ENCODE measurements at places on chromosomes 12 and 14.

DNA sequence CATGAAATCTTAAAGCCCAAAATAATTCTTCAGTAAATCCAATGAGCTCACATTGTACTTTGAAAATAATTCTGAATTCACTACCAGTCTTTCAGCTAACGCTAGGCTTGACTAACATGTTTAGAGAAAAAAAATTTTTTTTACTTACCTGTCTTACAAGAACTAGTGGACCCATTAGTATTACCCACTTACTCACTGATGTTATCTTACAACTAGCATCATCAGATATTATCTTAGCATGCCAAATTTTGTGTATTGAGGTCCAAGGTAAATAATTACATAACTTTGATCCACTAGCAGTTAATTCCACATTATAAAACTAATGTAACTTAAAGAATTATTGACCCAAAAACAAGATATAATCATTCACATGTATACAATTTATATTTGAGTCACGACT, 62.7 kb downstream of the SLC41A2 start:
- no peak for DNase-seq

- DNase-seq = no peak
These were observed 3.0 kb upstream of the C1RL start for GRCh38 chr12:7112041-7112440.

DNA sequence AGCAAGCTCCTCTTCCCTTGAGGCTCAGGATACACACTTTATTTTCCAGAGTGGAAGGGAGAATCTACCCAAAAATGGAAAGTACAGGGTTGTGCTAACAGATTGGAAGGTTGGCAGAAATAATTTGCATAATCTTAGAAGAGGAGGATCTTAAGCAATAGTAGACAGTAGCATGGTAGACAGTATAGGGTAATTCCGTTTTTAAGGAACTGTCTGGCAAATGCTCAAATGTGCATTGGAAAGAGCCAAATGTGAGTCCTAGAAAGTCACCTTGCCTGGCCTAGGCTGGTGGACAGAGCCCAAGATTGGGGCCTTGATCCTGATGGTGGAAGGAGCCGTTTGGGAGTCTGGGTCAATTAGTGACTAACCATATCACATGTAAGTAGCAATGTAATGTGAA, 13.1 kb upstream of the CARMIL3 start:
- DNase-seq = no peak

- DNase-seq = no peak
These were observed 755 bp upstream of the ATF7IP start for GRCh38 chr12:14364583-14365271.

- no peak for DNase-seq
These were observed 88.6 kb downstream of the VCPKMT start for GRCh38 chr14:50027816-50028215.

- DNase-seq = no peak
These were observed 30.6 kb upstream of the DLGAP5 start for GRCh38 chr14:55221968-55222367.

GRCh38 chr14:53999061-53999488, 42.5 kb upstream of the BMP4 start:
- DNase-seq = peak; percentile 73

DNA sequence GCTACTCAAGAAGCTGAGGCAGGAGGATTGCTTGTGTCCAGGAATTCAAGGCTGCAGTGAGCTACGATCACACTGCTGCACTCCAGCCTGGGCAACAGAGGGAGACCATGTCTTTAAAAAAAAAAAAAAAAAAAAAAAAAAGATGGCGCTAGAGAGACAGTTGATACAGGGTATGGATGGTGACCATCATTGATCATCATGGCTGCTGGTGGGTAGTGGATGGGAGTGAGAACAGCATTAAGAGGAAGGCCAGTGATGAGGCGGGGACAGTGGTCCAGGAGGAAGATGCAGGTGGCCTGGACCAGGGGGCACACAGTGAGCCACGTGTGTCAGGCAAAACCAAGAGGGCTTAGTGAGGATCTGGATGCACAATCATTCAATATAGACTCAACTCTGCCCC, 26.8 kb upstream of the MAP1LC3B2 start:
- DNase-seq = no peak

GRCh38 chr12:108757856-108758255, 26.5 kb upstream of the CORO1C start:
- no peak for DNase-seq

- DNase-seq = no peak
These were observed 46.6 kb downstream of the SLC17A8 start for GRCh38 chr12:100403446-100403845.

GRCh38 chr12:52081263-52081733, 1.8 kb downstream of the SMIM41 start:
- DNase-seq = no peak

GRCh38 chr14:35814371-35815005, 5.4 kb upstream of the RALGAPA1 start:
- DNase-seq = peak; percentile 78

- DNase-seq = no peak
These were observed 79.8 kb downstream of the PDE6H start for GRCh38 chr12:15052691-15053090.

DNA sequence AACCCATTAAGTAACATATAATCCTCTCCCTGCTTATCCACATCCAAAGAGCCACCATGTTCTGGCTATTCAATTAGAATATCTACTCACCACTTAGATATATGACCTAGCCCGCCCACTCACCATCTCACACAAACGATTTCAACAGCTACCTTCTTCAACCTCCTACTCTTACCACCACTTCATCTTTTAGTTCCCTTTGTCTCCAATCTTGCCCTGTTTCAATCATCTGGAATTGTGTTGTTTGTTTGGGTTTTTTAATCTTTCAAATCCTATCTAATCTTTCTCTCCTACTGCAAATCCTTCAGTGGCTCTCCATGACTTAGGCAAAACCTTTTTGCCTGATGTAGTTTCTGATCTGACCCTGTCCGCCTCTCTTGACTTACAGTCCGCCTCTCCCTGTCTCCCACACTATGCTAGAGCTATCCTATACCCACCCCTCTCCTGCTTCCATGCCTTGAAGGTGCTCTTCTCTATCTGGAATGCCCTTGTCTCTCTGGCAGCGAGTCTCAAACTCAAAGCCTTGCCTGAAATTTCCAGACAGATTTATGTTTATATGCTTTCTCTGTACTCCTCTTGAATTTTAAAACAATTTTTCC, 161.0 kb upstream of the CRY1 start:
- no peak for DNase-seq

DNA sequence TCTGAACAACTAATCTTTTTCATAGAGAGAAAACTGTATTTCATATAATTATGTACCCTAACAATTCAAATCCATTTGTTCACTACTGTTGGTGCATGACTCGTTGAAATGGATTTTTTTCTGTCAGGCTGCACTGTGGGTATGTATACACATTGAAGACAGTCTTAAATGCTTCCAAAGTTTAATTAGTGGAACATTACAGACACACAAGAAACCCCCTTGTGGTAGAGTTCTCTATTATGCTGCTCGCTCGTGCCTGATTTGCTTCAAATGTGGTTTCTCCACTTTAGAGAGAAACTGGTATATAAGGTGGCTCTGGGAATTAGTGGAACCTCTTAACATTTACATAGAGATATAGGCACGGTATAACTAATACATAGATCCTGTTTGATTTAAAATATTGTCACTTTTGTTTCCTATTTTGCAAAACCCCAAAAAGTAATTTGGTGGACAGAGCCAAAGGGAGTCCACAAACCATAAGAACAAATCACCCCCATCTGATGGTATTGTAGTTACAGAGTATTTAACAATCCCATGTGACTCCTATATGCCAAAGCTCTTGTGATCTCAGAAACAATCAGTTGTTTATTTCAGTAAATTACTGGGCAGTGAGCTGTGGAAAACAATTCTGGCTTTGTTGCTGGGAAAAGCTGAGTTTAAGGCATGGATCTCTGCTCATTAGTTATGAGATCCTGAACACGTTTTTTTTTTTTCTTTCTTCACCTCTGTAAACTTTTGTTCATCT, 159.5 kb downstream of the BRMS1L start:
- no peak for DNase-seq

DNA sequence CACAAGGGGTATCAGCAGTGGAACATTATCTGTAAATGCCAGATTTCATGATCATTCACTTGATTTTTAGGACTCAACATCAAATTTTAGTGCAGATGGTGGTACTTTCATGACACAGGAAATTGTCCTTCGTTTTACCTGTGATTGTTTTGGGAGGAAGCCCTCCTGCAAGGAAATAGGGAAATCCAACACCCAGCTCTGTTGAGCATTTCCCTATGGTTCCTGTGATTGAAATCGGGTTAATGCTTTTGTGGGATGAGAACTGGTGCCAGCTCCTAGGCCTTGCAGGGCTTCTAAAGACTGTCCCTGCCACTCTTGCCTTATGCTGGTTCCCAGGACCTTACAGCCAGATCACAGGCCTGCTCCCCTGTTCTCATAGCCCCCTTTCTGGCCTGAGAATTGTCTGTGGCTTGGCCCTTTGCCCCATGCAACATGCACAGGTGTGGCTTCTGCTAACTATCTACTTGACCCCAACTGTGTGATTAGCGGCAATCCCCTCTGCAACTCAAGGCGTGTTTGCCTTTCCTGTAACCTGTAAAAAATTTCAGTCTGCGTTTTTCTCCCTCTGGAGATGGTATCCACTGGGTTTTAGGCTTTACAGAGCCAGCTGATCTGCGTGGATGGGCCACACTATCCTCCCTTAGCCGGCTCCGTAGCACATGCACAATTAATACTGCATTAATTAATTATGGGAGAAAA, 112.5 kb downstream of the ETV6 start:
- DNase-seq = no peak

GRCh38 chr12:65892841-65893251, 68.6 kb downstream of the HMGA2 start:
- peak; percentile 52 for DNase-seq

DNA sequence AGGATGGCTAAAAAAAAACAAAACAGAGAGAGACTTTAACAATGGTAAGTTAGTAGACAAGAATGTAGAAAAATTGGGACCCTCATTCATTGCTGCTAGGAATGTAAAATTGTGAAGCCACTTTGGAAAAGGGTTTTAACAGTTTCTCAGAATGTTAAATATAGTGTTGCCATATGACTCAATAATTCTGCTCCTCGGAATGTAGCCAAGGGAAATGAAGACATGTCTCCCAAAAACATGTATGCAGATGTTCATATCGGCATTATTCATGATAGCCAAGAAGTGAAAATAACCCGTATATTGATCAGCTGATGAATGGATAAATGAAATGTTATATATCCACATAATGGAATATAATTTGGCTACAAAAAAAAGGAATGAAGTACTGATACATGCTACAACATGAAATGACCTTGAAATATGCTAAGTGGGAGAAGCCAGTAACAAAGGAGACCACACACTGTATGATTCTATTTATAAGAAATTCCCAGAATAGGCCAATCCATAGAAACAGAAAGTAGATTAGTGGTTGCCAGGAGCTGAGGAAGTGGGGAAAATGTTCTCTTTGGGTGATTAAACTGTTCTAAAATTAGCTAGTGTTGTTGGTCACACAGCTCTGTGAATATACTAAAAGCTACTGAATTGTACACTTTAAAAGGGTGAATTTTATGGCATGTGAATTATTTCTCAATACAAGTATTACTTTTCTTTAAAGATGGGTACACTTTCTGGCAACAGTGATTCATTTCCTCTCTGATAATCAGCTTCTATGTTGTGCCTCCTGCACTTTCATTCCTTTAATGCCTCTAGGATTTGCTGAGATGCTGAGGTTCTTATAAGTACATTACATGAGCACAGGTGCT, 132.5 kb downstream of the DAAM1 start:
- peak; percentile 50 for DNase-seq

GRCh38 chr12:114662512-114663177, 21.3 kb downstream of the TBX3 start:
- DNase-seq = peak; percentile 94

- DNase-seq = no peak
These were observed 121.2 kb downstream of the GPR135 start for GRCh38 chr14:59344016-59344415.

- DNase-seq = peak; percentile 88
These were observed 245.3 kb downstream of the ZFP36L1 start for GRCh38 chr14:68547305-68548193.

GRCh38 chr14:42523666-42524065, 917.0 kb downstream of the LRFN5 start:
- DNase-seq = no peak

DNA sequence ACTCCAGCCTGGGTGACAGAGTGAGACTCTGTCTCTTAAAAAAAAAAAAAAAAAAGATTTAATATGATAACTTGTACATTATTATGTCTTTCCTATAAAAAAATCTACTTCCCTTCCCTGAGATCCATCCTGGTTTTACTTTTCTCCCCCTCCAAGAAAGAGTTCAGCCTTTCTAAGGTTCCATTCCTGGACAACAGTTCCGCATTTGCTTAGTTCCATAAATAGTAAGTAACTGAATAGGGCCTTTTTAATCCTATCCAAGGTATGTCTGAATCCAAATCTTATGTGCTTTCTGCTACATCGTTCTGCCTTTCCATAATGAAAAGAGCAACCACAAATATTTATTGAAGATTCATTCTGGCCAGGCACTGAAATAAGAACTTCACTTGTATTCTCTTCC, 187.8 kb downstream of the DACT1 start:
- no peak for DNase-seq

GRCh38 chr12:30286345-30286926, 409.2 kb downstream of the IPO8 start:
- peak; percentile 77 for DNase-seq

- no peak for DNase-seq
These were observed 22.6 kb downstream of the KCNA5 start for GRCh38 chr12:5066251-5066650.

DNA sequence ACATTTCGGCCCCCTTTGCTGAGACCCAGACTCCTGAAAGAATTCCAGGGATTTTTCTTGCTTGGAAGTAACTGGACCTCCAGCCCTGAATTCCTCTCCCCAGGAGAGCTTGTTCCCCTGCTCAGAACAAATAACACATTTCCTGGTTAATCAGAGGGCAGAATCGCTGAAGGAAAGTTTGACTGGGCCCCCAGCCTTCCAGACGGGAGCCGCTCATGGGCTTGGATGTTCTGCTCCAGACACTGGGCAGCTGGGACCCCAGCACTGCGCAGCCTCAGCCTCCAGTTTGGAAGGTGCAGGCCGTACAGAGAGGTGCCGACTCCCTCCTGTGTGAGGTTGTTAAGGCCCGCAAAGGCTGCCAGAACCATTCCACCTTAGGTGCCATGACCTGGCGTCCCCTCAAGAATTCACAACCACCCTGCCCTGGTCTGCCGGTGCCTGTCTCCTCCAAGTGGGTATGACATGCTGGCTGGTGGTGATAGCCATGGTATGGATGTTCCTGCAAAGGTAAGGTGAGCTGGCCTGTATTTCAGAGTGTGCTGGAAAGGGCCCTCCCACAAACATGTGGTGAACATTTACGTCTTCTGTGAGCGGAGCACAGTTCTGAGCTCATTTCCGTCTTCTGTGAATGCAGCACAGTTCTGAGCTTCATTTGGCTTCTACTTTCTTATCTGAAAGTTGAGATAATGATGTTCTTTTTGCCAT, 5.1 kb upstream of the LTBP2 start:
- peak; percentile 40 for DNase-seq

DNA sequence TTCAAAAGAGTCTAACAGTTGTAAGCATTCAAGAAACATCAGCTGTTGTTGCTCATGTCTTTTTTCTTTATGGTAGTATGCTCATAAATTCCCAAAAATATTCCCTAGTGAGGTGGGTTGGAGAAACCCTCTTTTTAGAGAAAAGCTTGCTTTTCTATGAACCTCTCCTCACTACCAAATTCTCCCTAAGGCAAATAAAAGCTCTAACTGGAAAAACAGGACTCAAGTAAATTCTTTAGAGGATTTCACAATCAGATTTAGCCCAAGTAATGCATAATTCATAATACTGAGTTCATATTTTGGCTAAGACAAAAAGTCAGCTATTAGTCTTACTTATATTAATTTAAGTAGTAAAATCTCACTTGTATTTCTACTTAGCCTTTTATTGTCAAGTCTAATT, 59.1 kb downstream of the DIO2 start:
- DNase-seq = peak; percentile 76

GRCh38 chr12:80941916-80942315, 4.2 kb upstream of the LIN7A start:
- DNase-seq = peak; percentile 18

Data from adipocyte (in vitro differentiated cells).